ENCODE measurements at places on chromosomes 12 and 14.

DNA sequence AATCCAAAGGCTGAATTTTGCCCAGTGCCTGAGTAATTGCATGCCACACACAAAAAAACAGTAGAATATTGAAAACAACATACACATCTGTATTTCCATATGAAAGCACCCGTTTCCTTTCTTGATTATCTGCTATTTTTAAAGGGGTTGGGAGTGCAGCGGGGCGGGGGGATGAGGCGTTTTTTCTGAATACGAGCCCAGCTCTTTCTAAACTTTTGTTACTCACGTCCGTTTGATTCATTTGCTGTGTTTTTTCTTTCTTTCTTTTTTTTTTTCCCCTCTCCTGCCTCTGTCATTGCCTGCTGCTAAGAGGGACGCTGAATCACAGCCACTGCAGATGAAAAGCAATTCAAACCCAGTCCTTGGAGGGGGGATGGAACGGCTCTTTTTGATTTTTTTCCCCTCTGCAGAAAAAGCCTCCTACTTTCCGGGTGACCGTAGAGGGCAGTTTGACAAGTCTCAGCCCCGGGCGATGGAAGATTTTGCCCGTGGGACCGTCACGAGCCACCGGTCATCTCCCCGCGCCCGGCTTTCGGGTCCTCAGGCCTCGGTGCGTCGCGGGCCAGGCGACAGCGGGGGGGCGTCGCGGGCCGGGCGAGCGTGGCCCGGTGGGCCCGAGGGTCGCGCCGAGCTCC is 572 bp upstream of the RASSF8 start:
- no peak for DNase-seq

GRCh38 chr12:96457191-96457930 is 32.0 kb upstream of the CFAP54 start:
- peak; percentile 10 for DNase-seq

DNA sequence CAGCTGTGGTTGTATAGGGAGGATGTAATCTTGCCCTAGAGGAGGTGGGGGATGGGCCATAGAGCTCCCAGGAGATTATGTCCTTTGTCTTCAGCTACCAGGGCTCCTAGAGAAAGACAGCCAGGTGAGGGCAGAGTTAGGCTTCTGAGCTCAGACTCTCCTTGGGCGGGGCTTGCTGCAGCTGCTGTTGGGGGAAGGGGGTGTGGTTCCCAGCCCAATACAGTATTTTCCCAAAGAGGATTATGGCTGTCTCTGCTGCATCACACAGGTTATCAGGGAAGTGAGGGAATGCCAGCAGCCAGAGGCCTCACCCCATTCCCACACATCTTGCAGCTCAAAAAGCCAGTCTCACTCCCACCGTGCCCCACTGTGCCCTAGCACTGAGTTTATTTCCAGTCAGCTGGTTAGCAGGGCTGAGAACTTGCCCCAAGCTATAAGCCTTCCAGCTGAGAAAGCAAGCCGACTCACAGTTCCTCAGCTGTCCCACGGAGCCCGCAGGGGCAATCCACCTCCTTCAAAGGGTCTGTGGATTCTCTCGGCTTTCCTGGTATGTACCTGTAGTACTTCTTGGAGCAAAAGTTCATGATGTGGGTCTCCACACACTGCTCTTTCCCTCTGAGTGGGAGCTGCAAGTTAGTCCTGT is 217.3 kb upstream of the CPNE8 start:
- no peak for DNase-seq

DNA sequence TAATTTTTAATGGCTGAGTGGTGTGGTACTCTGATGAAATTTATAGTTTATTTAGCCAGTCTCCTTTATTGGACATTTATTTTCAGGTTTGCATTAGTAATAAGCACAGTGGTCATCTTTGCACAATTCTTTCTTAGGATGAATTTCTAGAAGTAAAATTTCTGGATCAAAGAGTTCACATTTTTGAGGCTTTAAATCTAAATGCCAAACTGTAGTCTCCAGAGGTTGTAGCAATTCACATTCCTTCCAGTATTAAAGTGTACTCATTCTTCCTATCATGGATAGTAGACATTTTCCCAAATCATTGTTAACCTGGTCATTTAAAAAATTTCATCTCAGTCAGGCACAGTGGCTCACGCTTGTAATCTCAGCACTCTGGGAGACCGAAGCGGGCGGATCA is 24.8 kb downstream of the SLC39A9 start:
- no peak for DNase-seq

- DNase-seq = no peak
Observed at GRCh38 chr12:114253976-114254778, 151.8 kb downstream of the TBX5 start.

GRCh38 chr12:64890873-64891468 is 66.5 kb downstream of the TBC1D30 start:
- DNase-seq = peak; percentile 58

GRCh38 chr12:19299765-19300164 is 139.5 kb upstream of the AEBP2 start:
- no peak for DNase-seq

All from DMS153 (cell line).